ENCODE measurements at places on chromosomes 7 and 10.

GRCh38 chr10:69853064-69853463, 51.4 kb downstream of the COL13A1 start:
- DNase-seq: no peak

DNA sequence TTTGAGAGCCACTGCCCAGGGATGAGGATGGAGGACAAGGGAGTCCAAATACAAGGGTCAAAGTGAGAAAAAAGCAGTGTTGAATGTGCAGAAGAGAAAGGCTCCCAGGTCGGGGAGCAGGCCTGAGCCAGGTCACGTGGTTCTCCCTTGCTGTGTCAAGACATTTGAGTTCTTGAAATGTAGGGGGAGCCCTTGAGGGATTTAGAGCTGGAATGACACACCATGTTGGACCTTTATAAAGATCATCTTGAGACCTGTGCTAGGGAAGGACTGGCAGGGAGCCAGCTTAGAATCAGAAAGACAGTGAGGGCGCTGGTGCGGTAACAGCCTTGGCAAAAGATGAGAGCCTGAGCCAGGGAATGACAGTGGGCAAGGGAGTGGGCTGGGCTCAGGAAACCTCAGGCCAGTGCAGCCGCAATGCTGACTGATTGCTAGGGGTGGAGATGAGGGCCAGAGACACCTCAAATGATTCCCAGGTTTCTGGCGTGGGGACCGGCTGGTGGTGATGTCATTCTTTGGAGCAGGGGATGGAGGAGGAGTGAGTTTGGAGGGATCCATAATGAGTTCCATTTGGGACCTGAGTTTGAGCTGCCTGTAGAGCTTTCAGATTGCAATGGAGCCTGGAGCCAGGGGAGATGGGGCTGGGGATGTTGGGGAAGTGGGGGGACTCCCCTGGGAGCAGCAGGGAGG, 120.1 kb downstream of the PTPN20 start:
- DNase-seq: peak; percentile 12

DNA sequence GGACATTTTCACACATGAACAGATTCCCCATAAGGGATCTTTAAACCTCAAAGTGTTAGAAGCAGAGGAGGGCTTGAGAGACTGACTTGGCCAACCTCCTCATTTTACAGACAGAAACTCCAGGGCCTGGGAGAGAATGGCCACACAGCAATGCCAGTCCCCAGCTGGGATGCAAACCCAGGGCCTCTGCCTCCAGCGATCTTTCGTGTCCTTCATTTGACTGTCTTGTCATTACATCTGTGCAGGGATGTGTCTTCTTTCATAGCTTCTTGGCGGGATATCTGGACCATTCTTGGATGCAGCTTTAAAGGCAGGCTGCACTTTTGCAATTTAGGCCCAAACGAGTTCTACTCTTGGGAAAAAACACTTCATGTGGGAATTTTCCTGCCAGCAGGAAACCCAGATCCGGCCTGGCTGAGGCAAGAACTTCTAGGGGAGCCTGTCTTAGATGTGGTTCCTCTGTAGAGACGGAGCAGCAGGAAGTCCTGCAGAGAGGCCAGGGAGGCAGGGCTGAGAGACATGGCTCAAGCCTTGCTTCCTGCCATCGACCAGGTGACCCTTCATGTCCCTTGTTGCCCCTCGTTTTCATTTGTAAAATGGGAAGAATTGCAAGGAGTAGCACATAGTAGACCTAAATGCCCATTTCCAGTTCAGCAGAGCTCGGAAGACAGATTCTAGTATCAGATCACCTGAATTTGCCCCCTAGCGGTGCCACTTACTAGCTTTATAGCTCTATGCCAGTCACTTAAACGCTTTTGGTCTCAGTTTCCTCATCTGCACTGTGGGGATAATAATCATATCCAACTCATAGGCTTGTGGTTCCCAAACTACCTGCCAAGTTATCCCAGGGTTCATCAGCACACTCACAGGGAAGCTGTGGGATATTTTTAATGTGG, 43.9 kb upstream of the SLC29A3 start:
- no peak for DNase-seq

GRCh38 chr7:55177068-55177530, 158.3 kb downstream of the EGFR start:
- no peak for DNase-seq

- no peak for DNase-seq
These were observed 45.1 kb downstream of the PTN start for GRCh38 chr7:137298464-137298794.

GRCh38 chr7:1058821-1059199, 14.5 kb downstream of the GPR146 start:
- no peak for DNase-seq

GRCh38 chr10:124647421-124648130, 96.6 kb downstream of the FAM53B start:
- peak; percentile 52 for DNase-seq

- peak; percentile 29 for DNase-seq
These were observed 63.1 kb upstream of the ADRB1 start for GRCh38 chr10:113980408-113981087.

GRCh38 chr10:31321396-31321941, 2.5 kb downstream of the ZEB1 start:
- DNase-seq: no peak

DNA sequence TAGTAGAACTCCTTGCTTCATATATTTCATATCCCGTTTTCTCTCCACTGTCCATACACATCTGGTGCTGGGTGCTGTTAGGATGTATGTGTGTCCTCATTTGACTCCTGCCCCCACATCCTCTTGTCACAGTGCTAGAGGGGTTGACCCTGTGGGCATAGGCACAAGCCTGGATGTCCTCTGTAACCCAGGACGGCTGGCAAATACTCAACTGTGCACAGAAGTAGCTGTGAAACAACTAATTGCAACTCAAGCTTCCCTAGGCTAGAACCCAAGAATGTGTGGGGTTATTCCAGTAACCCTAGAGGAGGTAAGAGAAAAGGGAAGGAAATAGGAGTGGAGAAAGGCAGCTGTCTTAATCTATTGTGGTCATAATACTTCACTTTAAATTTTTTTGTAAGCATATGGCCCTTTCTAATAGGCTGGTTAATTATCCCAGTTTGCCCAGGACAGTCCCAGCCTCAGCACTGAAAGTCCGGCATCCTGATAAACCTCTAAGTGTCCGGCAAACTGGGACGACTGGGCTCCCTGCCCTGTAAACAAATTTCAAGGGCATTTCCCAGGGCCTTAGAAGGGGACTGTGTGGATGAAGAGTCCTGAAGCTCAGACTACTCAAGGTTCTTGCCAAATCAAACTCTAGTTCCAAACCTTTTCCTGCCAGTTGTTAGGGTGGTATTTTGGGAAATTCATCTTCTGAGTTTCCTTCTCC, 283.2 kb upstream of the CELF2 start:
- no peak for DNase-seq

GRCh38 chr10:73785721-73786511, 510 bp downstream of the ZSWIM8 start:
- DNase-seq: peak; percentile 20

DNA sequence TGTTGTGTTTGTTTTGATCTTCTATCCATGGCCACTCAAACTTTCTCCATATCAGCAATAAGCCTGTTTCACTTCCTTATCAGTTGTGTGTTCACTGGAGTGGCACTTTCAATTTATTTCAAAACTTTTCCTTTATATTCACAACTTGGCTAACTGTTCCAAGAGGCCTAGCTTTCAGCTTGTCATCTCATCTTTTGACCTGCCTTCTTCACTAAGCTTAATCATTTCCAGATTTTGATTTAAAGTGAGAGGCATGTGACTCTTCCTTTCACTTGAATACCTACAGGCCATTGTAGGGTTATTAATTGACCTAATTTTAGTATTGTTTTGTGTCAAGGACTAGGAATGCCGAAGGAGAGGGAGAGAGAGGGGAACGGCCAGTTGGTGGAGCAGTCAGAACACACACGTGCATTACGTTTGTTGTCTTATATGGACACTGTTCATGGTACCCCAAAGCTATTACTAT, 5.5 kb upstream of the GNAT3 start:
- DNase-seq: no peak

- DNase-seq: no peak
These were observed 168.7 kb upstream of the HABP2 start for GRCh38 chr10:113384181-113384580.

DNA sequence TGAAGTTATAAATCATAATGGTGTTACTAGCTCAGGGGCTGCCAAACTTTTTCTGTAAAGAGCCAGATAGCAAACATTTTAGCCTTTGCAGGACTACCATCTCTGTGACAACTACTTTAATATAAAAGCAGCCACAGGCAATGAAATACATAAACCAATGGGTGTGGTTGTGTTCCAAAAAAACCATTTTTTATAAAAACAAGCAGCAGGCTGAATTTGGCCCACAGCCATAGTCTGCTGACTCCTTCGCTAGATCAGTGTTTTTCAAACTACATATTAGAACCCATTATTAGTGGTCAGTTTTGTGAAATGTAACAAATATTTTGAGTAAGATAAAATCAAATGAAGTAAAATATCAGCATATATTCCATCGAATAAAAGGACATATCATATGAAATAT, 13.6 kb downstream of the GNG11 start:
- DNase-seq: no peak

DNA sequence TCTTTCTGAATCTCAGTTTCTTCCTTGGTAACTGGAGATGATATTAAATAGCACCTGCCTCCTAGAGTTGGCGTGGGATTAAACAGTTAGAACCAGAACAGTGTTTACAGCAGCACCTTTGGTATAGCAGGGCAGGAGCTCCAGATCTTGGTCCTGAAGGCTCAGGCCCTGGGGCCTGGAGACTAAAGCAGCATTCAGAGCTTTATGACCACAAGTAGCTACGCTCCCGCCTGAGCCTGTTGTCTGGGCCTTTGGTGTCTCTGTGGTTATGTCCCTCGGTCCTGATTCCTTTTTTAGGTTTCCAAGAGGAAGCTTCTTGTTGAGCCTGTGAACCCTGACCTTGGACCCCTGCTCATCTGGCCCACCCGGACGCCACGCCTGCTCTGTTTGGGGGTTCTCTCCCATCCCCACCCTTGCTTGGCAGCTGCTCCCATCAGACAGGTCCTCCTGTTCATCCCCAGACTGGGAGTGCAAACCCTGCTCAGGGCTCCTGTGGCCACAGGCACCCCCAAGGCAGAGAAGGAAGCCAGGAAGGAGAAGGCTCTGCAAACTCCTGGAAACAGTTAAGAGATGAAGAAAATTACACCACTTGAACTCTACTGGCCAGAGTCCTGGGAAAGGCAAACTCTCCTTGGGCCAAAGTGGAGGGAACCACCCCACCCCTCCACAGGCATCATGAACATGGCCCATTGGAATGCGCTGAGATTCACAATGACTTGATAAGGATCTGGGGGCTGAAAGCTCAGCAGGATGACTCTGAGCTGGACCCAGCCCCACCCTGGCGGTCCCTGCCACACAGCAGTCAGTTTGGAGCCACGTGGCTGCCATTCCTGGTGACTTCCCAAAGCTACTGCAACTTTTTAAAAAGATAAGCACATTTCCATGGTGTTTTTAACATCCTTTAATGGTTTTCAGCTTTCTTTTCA, 50.1 kb upstream of the TMEM72 start:
- DNase-seq: no peak

DNA sequence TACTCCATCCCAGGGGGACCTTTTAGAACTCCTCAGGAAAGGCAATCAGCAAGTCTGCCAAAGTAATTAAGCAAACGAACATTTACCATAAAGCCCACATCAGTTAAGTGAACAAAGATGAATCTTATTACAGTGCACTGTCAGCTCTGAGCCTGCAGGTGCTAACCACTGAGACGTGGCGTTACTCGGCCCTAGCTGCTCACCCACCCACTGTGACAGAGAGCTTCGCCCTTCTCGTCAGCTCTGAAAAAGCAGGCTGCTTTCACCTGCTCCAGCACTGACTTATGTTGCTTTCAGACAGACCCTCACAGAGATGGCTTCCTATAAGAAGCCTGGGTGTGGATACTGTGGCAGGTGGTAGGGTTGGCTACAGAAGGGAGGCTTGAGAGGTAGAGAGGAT, 57.7 kb upstream of the KCNIP2 start:
- DNase-seq: no peak

- no peak for DNase-seq
These were observed 28.3 kb upstream of the PLPP4 start for GRCh38 chr10:120428754-120429153.

Measured in MCF 10A (cell line).